Esophagus squamous epithelium (tissue), 5 donors: ENCODE measurements at places on chromosomes 3 and 15.

- no peak for DNase-seq
These were observed 299.4 kb upstream of the GADL1 start for GRCh38 chr3:31193871-31194270.

GRCh38 chr3:25547943-25548674 is 116.6 kb downstream of the TOP2B start:
- DNase-seq, result no peak

DNA sequence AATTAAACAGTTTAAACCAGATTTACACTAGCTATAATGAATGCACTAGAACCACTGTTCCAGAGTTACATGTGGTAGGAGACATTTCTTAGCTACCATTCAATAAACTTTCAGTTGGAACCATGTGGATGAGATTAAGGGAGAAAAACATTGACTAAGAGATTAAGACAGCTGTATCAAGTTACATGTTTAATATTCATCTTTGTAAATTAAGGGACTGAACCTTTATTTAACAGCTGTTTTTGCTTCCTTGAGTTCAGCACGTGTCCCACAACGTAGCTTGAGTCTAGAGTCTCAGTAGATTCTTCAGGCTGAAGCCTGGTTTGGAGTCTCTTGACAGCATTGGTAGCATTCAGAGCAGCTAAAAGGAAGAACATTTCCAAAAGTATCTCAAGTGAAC is 27.2 kb upstream of the CFAP44 start:
- DNase-seq, result no peak

DNA sequence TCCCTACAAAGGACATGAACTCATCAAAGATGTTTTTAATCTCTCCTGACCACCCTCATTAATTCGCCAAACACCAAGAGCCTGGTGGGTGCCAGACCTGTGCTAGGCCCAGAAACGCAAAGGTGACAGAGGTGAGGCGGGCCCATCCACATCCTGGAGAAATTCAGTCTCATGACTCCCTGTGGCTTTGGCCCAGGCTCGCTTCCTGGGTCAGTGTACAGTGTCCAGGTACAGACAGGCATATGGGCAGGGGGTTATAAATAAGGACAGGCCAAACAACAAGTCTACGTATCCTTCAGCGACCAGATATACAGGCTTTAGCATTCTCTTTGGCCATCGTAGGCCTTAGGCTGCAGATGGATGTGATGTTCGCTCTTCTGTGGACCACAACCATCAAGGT is 945 bp upstream of the PLA2G4F start:
- DNase-seq, result no peak

- DNase-seq, result no peak
These were observed 12.4 kb downstream of the SNX33 start for GRCh38 chr15:75659928-75660645.

- no peak for DNase-seq
These were observed 98.6 kb downstream of the TPRG1 start for GRCh38 chr3:189270248-189270832.

DNA sequence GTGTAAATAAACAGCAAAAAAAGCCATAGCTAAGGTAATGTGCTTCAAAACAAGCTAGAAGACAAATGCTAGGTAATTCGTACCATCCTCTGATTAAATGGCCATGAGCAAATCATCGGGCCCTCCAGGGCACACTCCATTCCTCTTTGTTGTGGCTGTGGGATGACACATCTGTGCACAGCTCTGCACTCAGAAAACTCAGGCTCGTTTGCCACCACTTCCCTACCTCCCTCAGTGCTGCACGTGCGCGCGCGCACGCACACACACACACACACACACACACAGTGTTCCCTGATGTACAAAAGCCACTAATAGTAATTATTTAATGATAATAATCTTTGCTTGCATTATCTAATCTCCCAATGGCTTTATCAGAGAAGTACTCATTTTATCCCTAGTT is 336.6 kb downstream of the FEZF2 start:
- DNase-seq, result no peak

DNA sequence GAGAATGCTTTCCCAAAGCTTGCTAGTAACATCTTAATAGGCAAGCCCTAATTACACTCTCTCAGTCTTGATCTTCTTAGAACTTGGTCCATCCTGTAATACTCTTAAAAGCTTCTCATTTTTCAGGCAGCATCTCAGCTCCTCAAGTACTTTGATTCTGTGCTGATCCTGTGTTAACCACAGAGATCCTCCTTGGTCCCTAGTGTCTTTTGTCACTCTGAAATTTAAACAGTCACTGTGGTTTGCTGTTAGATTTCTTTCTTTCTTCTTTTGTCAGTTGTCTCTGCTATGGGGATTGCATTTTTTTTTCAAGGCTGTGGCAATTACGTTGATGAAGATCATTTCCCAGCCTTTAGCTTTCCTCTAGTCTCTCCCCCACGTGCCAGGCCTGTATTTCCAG is 26.0 kb upstream of the UBE3A start:
- no peak for DNase-seq

- DNase-seq, result no peak
These were observed 1.4 kb downstream of the DVL3 start for GRCh38 chr3:184156522-184156955.

DNA sequence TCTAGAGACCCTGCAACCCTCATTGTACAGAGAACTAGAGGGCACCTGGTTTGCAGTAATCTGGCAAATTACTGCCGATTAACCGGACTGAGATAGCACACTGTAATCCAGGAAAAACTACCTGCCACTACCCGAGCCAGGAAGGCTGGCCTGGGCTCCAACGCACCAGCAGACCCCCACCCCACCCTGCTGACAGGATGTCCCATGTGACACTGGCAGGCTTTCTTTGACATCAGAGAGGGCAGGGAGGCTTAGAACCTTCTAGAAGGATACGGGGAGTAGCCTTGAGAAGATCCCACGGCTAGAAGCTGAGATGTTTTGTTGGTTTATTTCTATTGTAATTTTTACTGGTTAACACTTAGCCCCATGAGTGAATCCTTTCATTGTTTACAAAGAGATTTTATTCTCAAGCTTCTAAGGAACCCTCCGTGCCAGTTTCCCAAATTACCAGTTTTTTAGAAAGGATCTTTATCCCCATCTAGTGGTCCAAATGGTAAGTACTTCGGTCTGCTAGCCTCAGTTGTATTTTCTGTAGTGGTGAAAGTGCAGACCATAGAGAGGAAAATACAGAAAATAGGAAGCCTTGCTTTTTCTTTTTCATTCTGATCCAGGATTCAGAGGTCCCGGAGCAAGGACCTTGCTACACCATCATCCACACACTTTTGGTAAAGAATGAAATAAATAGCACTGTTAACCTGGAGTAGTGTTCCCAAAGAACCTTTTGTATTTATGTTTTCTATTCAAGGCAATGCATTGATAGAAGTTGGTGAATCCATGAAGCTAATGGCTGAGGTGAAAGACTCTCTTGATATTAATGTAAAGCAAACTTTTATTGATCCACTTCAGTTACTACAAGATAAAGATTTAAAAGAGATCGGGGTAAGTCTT is 81.9 kb upstream of the ADAMTSL3 start:
- no peak for DNase-seq

GRCh38 chr3:353191-353739 is 156.7 kb downstream of the CHL1 start:
- DNase-seq, result no peak

- no peak for DNase-seq
These were observed 290.1 kb downstream of the ZIC1 start for GRCh38 chr3:147699175-147699838.

DNA sequence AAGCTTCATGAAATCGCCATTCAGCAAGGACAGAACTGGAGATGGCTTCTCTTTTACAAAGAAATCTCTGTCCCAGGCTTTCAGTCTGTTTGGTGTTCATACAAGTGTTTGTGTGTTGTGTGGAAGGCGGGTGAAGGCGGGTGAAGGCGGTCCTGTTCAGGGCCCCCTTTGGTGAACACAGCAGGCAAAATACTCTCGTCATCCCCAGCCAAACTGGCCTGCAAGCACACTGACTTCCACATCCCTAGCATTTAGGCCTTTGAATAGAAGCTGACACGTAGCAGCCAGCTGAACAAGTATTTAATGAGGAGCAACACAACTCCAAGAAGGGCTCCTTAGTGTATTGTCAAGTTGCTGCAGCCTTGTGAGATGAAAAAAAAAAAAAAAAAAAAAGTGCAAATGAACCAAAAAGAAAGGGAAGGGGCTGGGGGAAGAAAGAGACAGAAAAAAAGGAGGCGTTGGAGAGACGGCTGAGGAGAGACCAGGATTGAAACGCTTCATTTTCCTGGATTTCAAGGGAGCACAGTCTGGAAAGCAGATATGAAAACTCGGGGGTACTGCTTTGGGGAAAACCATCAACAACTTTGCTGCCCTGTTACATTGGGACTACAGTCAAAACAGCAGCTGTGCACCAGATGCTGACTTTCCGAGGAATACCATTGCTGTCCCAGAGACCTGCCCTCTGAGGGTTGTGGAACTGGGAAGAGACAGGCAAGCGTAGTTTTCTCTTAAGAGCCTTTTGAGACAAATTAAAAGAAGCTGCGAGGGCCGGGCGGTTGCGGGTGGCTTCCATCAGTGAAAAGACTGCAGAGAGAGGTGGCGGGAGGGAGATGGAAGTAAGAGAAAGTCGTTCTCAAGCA is 74.6 kb downstream of the TGFBR2 start:
- no peak for DNase-seq

- no peak for DNase-seq
These were observed 1.7 kb upstream of the SLC9A9 start for GRCh38 chr3:143849854-143850549.

- no peak for DNase-seq
These were observed 24.1 kb downstream of the GYG1 start for GRCh38 chr3:149015393-149015792.

DNA sequence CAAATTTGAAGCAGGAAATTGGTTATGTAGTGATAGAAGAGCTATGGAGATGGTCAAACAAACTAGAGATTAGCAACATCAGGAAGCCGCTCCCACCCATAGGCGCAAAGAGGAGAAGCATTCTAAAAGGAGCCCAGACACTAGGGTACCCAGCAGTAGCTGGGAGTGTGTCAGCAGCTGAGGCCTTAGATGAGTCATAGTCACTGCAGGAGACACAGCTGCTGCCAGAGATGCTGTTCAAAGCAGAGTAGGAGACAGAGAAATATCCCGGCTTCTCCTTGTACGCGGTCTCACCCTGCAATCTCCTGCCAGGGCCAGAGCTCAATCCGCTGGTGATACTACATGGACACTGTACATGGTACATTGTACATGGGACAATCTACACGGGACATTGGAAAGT is 61.9 kb downstream of the VGLL3 start:
- no peak for DNase-seq

DNA sequence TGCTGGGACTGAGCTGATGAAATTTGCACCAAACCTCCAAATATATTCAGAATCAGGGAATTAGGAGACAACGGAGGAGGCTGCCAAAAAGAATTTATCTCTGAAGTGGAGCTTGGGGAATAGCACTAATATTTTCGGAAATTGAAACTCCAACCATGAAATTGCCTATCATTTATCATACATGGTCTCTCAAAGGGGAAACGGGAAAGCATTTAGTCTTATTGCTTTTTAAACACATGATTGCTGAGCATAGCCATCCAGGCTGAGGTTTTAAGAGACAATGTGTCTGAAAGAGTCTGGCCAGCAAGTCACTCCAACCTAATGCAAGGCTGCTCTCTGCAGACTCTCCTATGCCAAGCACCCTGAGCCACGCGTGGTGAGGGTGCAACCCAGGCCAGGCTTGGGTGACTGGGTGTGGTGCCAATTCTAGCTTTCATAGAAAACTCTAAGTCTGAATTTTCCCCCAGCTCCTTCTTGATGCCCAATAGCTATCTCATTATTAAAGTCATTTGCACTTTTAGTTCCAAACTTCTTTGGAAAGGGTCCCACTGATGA is 200.2 kb downstream of the RPLP1 start:
- DNase-seq, result no peak

- no peak for DNase-seq
These were observed 588.9 kb downstream of the NTRK3 start for GRCh38 chr15:87667643-87668042.

DNA sequence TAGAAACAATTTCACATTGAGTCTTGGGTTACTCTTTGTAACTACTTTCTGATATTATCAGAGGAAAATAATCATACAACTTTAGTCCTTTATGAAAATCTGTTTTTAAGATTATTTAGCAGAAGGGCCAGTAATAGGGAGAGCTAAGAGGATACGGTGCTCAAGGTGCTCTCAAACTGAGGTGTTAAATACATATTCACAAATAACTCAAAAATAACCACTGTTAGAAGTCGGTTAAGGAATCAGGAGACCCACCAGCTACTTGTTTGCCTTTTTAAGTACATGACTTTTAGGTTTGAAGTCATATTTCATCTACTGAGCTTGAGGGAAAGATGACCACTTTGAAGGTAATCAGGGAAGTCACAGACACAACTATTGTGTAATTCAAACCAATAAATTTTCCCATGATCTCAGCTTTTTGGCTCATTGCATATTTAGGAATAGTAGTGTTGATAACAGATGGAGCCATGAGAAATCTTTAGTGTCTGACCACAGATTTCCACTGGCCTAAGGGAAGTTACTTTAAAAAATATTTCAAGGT is 1.4 kb upstream of the RSRC1 start:
- DNase-seq, result no peak

GRCh38 chr3:70149714-70150400 is 150.3 kb downstream of the SAMMSON start:
- DNase-seq, result no peak

- DNase-seq, result no peak
These were observed 285.7 kb downstream of the LRTM1 start for GRCh38 chr3:54642147-54642546.

GRCh38 chr3:38497031-38497430 is 891 bp downstream of the EXOG start:
- no peak for DNase-seq

- DNase-seq, result no peak
These were observed 8.7 kb downstream of the SLC6A6 start for GRCh38 chr3:14411166-14411526.

DNA sequence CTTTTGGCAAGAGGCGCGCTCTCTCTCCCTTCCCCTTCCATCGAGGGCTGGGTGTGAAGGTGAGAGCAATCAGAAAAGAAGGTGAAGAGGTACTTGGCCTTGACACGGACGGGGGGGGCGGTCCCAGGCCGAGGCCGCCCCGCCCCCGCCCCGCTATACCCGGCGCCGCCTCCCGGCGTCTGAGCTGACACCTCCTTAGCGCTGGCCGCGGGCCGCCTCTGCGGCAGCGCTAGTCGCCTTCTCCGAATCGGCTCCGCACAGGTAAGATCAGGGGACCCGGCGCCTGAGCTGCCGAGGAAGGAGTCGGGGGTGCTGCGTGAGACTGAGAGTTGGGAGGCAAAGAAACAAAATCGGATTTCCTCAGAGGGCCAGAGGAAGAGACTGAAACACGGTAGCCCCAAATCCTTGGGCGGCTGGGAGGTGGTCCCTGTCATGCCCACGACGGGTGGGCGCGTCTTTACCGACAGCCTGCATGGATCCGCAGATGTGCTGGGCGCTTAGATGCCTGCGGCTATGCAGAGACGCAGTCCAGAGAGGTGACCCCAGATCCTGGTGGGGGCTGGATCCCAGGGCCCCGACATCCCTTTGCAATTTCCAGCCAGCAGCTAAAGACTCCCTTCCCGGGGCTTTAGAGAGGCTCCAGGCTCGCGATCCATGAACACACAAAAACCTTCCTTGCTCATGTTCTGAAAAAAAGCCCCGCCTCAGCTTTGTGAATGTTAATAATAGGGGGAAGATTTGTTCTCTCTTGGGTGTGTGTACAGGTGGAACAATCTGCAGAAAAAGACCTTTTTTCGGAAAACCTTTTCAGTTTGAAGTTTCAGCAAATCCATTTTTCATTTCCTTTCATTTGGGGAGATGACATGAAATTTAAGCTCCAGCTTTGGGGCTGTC is at the start of gene ENTPD3:
Gene ENTPD3 (plus strand): TSS at position 184 of the 894 bp plus-strand sequence. CDS start 874 bp downstream, outside the sequence.
- no peak for DNase-seq

GRCh38 chr3:136819392-136819730 is 435 bp downstream of the SLC35G2 start:
- DNase-seq, result no peak
